ENCODE measurements at places on chromosomes 7 and 10.

DNA sequence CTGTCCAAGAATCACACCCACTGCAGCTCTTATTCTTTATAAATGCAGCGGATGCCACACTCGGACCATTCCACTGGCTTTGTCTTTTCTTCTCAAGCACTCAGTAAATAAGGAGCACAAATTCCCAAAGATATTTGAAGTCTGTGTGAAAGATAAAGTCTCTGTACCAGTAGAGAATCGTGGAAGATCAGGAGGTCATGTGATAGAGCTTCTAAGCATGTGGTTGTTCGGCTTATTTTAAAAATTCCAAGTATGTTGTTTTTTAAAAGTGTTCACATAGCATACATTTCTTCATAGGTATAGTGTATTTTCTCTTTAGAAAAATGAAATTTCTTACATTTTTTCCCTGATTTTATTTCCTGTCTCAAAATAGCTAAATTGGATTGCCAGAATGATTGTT is 75.8 kb downstream of the NOC3L start:
- no peak for DNase-seq

- no peak for DNase-seq
Measured at GRCh38 chr10:71039551-71039950, 151.2 kb upstream of the PCBD1 start.

DNA sequence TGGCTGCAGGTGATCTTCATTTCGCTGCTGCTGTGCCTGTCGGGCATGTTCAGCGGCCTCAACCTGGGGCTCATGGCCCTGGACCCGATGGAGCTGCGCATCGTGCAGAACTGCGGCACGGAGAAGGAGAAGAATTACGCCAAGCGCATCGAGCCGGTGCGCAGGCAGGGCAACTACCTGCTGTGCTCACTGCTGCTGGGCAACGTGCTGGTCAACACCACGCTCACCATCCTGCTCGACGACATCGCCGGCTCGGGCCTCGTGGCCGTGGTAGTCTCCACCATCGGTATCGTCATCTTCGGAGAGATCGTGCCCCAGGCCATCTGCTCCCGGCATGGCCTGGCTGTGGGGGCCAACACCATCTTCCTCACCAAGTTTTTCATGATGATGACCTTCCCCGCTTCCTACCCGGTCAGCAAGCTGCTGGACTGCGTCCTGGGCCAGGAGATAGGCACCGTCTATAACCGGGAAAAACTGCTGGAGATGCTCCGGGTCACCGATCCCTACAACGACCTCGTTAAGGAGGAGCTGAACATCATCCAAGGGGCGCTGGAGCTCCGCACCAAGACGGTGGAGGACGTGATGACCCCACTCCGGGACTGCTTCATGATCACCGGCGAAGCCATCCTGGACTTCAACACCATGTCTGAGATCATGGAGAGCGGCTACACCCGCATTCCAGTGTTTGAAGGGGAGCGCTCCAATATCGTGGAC is 1.3 kb downstream of the CNNM2 start:
- no peak for DNase-seq

DNA sequence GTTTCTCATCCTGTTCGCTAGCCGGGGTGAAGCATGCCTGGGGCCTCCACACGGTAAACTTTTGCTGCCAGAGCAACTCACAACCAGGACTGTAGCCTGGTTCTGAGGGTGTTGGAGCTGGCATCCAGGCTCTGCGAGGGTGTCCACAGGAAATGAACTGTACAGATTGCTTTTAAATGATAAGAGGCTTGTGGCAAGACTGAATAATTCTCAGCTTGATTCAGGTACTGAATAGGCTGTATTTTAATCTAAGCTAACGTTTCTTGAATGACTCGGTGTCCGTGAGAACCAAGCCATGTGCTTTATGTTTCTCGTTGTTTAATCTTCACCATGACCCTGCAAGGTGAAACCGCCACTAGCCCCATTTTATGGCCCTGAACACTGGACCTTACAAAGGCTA is 49.3 kb downstream of the EEPD1 start:
- DNase-seq: no peak
